Hematopoietic multipotent progenitor cell treated with erythropoietin and hydrocortisone succinate and interleukin-3 and kit ligand, for 15 days (in vitro differentiated cells): ENCODE measurements at places on chromosomes 3 and 15.

DNA sequence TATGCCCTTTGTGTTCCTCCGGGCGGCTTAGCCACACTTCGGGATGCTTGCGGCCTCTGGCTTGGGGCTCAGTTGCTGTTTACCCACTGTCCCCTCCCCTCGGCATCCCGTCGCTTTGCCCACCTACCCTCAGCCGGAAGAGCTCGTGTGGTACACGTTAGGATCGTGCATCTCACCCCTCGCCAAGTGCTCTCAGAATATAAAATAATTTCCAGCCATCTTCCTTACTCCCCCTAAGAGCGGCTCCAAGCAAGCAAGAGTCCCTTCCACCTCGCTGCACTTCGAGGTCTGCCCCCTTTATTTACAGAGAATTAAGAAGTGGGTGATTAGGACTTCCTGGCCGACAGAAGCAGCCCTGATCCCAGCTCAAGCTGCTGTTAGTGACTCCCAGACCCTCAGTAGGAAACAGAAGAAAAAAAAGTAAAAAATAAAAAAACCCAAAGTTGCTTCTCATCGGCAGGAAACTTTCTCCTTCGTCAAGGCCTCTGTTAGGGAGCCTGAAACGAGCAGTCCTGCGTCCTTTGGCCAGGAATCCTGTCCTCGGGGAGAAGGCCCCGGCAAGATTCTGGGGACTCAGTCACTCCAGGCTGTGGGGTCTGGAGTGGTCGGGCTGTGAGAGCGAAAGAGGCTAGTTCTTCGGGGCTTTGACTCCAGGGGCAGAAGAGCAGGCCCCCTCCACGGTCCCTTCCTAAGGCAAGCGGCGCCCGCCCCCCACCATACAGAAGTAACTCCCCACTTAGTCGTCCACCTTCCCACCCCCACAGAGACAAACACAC is 3.0 kb downstream of the MEIS2 start:
- DNase-seq = no peak

- no peak for DNase-seq
Measured at GRCh38 chr3:121488628-121489027, 57.2 kb downstream of the POLQ start.

GRCh38 chr3:100600181-100601042 is 9.0 kb upstream of the ADGRG7 start:
- no peak for DNase-seq

DNA sequence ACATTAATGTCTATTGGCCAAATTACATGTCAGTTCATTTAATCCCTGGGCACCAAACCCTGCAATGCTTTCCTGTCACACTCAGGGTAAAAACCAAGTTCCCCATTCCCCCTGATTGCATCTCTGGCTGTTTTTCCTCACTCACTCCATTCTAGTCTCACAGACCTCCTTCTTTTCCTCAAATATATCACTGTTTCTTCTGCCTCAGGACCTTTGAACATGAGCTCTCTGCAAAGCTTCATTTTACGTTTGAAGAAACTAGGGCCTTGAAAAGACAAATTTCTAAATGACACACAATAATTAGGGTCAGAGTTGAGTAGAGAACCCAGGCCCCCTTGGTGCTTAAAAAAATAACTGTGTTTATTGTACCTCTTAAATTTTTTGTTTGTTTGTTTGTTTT is 230.6 kb downstream of the THRB start:
- DNase-seq = no peak

DNA sequence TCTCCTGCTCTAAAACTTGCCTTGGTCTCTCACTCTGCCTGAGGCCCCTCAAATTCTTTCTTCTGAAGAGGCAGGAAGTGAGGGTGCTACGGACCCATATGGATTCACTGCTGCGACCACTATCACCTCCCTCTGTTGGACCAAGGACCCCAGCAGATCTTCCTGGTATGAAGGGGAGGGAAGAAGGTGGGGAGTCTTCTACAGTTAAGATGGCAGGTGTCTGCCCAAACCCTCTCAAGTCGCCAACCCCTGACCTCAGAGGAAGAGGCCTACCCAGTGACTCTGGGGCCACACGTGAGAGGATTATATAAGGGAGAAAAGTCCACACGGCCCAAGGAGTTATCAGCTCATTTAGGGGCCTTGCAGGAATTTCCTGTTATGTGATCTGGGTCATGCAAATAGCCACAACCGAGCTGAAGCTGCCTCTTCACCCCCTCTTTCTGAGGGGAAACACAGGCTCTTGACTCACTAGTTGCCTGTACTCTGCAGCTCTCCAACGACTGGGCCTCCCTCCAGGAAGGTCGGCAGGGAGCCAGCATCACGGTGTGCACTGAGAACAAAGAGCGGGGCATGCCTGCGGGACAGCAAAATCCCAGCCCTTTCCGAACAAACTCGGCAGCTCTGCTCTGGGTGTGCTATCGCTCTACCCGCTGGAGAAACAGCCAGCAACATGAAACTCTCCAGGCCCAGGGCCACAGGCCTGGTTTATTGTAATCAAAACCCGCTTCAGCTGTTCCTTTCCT is 116.0 kb downstream of the XXYLT1 start:
- peak; percentile 28 for DNase-seq

GRCh38 chr3:50340448-50341329 is at the start of gene RASSF1:
RASSF1 (minus strand) TSS chr3:50340836; CDS start chr3:50340805, 31 bp downstream.
- DNase-seq = peak; percentile 77

DNA sequence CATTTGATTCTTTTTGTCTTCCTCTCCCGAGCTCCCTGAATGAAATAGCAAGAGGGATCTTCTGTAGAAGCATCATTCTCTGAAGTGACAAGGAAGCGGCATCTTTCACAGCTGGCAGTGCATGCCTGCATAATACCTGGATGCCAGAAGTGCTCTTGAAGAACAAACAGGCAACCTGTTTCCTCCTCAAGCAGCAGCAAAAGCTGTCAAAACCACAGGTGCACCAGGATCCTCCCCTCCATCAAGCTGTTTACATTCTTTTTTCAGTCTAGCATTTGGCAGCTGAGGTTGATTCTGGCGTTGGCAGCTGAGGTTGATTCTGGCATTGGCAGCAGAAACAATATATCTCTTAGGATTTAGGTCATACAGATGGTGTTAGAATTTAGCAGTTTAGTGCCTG is 979.0 kb downstream of the TUSC7 start:
- no peak for DNase-seq

DNA sequence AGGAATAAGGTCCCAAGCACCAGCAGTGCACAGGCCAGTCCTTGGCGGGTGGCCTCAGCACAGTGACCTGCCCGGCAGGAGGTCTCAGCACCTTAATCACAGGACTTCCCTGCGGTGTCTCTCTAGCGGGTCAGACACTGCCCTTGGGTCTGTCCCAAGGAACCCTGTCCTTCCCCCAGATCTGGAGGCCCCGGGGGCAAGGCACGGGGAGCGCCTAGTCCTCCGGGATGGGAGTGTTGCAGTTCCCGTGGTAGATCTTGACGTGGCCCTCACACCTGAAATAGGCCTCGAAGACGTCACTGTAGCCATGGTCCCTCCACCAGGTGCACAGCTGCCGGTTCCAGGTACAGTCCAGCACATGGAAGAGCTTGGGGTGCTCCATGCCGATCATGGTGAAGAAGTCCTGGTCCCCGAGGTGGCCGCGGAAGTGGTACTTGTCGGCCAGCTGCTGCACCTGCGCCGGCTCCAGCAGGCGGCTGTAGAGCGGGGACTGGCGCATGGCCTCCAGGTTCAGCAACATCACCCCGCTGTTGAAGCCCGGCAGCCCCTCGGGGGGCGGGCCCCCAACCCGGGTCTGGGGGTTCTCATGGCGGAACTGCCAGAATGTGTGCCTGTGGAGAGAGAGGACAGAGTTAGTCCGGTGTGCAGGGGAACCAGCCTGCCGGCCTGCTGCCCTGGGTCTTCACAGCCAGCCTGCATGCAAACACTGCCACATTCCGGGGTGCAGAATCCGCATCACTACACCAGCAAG is 201.3 kb downstream of the XXYLT1 start:
- no peak for DNase-seq
